ENCODE measurements at places on chromosomes 6 and 20.

DNA sequence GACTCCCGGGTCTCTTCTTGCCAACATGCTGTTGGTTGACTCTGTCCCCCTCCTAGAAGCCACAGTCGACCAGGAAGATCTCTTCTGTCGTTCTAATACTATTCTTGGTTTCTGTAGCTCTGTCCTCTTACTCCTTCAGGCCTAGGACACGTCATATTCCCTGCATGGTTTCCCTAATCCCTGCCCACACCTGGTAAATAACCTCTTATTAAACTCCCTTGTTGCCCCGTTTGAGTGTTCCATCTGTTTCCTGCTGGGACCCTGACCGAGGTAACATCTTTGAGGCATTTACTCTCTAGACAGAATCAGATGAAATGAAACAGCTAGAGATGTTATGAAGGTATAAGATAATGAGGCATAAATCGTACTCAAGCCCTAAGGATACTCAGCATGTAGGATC is 68.1 kb downstream of the PLCB4 start:
- DNase-seq: no peak

DNA sequence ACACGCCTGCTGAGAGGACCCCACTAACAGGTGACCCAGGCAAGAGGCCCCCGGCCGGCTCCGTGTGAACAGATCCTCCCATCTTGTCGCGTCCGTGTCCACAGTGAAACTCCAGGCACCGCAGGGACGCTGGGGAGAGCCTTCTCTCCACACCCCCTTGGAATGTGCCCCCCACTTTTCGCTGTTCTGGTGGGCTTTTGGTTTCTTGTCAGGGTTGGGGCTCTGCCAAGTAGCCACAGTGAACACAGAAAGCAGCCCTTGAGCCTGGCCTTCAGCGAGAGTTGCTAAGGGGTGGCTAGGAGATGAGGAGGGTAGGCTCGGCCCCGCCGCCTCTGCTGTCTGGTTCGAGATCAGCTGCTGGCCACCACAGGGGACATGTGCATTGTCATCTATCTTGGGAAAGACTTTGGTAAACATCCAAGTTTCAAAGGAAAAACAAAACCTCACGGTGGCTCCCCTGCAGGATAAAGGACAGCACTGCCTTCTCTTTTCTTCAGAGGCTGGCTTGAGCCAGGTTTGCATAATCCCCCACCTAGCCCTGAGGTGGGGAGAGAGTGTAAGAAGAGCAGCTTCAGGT is 22.7 kb downstream of the SYNDIG1 start:
- no peak for DNase-seq

DNA sequence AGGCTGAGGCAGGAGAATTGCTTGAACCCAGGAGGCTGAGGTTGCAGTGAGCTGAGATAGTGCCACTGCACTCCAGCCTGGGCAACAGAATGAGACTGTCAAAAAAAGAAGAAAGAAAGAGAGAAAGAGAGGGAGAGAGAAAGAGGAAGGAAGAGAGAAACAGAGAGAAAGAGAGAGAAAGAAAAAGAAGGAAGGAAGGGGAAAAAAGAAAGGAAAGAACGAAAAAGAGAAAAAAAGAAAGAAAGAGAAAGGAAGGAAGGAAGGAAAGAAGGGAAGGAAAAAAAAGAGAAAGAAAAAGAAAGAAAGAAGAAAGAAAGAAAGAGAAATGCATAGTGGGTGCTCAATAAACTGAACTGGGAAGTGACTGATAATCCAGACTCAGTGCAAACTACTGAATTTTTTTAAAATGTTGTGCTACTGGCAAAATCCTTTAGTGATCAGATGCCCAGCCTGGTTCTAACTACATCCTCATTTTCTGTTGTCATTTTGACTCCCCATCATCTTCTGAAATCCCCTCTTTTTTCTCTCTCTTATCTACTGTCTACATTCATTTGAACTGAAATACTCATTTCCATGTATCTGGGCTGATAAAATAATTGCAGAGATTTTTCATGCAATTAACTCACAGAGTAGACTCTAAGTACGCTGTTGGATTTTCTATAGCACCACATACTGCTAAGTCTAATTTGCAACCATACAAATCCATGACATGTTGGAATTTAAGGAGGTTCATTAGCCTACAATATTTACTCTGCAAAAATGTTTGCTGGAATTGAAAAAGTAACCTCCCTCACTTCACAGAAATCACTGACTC is 85.3 kb upstream of the HIVEP1 start:
- no peak for DNase-seq

DNA sequence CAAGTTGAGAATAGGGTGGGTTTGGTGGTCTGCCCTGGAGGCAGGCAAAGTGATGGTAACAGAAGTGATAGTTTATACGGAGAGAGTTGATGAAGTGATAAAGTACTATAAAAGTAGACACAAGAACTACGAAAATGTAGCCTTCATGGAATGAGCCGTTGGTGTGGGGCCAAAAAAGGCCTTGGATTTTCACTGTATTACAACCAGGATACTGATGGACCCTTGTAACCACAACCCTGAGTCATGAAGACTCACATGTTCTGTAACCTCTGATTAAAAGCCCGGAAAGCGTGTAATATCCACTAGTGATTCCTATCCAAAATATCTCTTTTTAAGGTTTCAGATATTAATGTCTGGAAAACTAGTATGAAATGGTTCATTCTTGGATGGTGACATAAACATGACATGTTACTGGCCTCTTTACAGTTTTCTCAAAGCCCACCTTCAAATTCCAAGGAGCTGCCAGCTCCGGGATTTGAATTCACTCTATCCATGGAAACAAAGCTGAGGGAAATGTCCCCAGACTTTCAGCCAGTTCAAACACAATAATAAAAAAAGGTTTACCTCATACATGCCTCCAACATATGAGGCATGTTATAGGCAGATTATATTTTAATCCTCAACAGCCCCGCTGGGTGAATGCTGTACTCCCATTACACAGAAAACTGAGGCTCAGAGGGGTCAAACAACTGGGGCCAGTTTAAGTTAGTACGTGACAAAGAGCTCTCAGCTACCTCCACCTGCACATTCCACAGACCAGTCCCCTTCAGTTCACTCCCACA is 55.4 kb downstream of the MRPL14 start:
- no peak for DNase-seq

- no peak for DNase-seq
Measured at GRCh38 chr6:120302041-120302440, 952.5 kb upstream of the MAN1A1 start.

GRCh38 chr6:127162836-127163235 is 44.4 kb downstream of the RSPO3 start:
- no peak for DNase-seq

DNA sequence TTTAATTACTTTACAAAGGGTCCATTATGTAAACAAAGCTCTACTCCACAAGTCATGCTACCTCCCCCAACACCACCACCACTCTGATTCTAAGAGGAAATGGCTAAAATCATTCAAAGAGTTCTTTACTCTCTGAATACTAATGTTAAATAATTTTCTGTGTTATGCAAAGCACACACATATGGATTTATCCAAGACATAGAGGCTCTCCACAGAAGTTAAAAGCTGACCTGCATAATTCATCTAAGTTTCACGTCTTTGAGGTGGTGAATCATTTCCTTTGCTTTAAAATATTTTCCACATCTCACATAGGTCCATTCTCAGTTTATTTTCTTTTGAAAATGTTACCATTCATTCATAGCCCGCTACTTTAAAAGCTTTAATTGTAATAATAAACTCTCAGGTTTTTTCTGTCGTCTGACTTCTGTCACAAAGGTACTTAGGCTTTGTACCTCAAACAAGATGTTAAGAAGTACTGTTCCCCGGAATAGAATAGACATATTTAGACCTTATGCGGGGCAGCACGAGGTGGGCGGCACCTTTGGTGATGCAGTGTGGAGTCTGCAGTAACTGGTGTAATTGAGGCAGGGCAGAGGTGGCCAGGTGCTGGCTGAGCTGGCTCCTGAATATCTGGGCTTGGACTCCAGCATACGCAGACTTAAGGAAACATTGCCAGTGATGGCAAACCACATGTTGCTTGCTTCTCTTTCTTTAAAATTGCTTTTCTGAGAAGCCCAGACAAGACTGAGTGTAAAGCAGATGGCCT is 55.8 kb downstream of the KIF6 start:
- no peak for DNase-seq

DNA sequence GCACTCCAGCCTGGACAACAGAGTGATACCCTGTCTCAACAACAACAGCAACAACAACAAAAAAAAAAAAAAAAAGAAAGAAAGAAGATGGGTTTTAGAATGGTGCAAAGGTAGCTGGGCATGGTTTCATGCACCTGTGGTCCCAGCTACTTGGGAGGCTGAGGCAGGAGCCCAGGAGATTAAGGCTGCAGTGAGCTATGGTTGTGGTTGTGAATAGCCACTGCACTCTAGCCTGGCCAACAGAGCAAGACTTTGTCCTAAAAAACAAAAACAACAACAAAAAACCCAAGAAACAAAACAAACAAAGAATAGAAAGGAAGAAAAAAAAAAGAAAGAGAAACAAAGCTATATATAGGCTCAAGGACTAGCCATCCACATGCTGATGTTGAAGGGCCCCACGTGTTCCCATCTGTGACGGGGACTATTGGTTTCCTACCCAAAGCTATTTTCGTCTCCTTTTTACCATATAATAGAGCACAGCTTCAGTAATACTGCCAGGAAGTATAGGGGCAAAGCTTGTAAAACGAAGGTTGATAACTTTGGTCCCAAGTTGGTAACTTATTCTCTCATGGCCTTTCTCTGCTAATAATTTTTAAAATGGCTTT is 7.9 kb upstream of the EEF1E1 start:
- no peak for DNase-seq

- no peak for DNase-seq
Measured at GRCh38 chr6:119308991-119309657, 40.4 kb downstream of the MAN1A1 start.

- DNase-seq: no peak
Measured at GRCh38 chr20:63536241-63536977, 767 bp downstream of the PTK6 start.

- DNase-seq: peak; percentile 79
Measured at GRCh38 chr20:6767536-6768227, at the start of gene BMP2. BMP2 (plus strand) TSS chr20:6767686; CDS start chr20:6770127, 2,441 bp downstream.

DNA sequence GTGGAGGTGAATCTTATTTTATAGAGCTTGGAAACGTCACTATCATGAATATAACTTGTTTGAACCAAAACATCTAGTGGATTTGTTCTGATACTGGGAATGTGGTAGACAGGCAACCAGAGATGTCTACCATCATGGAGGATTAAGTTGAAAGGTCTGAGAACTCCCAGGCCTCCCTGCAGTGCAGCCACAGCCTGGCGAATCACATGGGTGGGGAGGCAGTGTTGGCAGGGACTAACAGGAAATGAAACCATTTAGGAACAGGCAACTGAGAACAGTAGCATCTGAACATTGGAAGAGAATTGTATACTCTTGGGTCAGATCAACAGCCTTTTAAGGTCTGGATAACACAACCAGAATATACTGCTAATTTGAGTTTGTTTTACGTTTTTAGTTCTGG is 22.3 kb upstream of the CEP162 start:
- DNase-seq: no peak

DNA sequence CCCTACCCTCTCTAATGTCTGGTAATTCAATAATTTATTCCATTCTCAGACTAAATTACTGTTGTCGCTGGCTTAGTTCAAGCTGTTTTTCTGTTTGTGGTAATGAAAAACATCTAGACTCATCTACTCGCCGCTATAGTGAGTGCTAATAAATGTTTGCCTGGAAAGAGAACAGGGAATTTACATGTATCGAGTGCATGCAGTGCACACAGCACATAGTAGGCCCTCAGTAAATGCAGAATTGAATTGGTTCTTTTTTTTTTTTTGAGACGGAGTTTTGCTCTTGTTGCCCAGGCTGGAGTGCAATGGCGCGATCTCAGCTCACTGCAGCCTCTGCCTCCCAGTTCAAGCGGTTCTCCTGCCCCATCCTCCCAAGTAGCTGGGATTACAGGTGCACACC is 7.7 kb upstream of the NSFL1C start:
- no peak for DNase-seq

GRCh38 chr6:89970072-89970471 is 75.8 kb downstream of the GJA10 start:
- DNase-seq: no peak

GRCh38 chr6:14569394-14569793 is 451.8 kb downstream of the CD83 start:
- DNase-seq: no peak

GRCh38 chr6:134609716-134610261 is 291.9 kb upstream of the SGK1 start:
- no peak for DNase-seq

GRCh38 chr20:19407736-19408135 is 195.3 kb downstream of the SLC24A3 start:
- DNase-seq: peak; percentile 66

DNA sequence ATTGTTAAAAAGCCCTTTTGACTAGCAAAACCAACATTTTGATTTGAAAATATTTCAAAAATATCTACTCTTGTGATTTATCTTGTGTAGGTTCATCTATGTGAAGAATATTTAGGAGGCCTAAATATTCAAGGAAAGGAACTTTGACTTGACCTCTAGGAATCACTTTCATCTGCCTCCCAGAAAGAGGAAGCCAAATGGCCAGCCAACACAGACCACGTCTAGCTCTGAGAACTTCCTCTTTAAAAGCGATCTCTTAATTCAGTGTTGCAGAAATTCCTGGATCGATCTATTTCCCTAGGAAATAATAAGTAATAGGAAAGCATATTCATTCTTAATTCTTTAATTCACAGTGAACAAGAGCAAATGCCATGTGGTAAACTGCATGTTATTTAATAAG is 9.6 kb upstream of the MOXD1 start:
- no peak for DNase-seq

DNA sequence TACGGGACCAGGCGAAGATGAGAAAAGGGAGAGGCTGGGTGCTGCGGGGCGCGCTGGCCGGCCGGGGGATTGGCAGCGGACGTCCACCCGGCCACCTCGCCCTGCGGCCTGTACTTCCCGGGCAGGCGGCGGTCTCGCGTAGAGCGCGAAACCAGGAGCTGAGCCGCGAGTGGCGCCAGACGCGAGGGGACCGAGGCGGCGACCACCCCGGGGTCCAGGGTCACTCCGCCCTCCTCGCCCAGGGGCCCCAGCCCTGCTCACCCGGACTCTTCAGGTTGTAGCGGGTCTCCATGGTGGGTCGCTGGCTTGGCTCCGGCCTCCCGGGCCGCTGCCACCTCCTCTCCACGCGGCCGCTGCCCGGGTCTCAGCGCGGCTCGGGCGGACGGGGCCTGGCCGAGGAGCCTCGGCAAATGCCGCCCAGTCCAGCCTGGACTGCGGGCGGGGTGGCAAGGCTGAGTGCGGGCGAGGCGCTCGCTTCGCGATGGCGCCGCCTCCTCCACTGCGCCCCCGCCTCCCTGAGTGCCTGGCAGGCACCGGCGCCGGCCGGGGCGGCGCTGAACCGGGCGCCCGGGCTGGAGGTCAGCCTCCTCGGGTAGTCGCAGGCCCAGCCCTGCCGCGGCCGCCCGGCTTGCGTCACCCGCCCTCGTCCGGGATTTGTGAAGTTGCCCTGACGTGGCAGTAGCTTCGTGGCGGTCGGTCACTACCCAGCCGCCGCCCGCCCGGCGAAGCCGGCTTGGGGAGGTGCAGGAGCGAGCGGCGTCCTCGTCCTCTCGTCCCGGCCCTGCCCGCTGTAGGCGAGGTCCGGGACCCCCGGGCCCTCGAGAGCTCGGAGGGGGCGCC is at the start of gene UBE2J1:
UBE2J1 (minus strand) TSS at position 445 of the 840 bp plus-strand sequence; CDS start at position 292, 153 bp downstream.
- peak; percentile 95 for DNase-seq

- DNase-seq: peak; percentile 53
Measured at GRCh38 chr20:53735536-53736050, 142.0 kb upstream of the ZNF217 start.

- peak; percentile 12 for DNase-seq
Measured at GRCh38 chr20:48265791-48266190, 480.5 kb upstream of the SULF2 start.

Measured in Caco-2 (cell line).